Fibroblast of upper back skin (primary cell): ENCODE measurements at places on chromosomes 6 and 20.

- no peak for DNase-seq
These were observed 148.2 kb upstream of the RIPOR2 start for GRCh38 chr6:25083784-25084507.

GRCh38 chr6:112560651-112561050, 213.5 kb downstream of the RFPL4B start:
- no peak for DNase-seq

- DNase-seq = no peak
These were observed 56.6 kb downstream of the ARID1B start for GRCh38 chr6:156833755-156834154.

DNA sequence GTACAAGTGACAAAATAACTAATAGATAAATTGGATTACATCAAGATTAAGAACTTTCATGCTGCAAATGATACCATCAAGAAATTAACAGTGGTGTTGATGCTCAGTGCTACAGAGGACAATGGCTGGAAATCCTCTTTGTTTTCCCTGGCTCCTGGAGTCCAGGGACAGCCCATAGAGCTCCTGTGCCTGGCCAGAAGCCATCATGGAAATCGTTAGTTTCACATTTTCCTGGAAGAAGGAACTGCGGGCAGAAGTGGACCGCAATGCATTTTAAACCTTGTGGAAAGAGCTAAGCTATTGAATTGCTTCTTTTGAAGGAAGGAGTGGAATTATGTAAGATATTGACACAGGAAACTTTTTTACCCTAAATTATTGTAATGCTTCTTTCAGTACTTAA, 276.0 kb downstream of the GJA1 start:
- DNase-seq = no peak

- DNase-seq = no peak
These were observed 140.6 kb downstream of the RPS12 start for GRCh38 chr6:132954936-132955335.

GRCh38 chr6:10111975-10112374, 302.9 kb downstream of the TFAP2A start:
- DNase-seq = no peak
